ENCODE measurements at places on chromosomes 4 and X.

- no peak for DNase-seq
Observed at GRCh38 chrX:12991575-12991974, 16.7 kb downstream of the TMSB4X start.

GRCh38 chr4:76729460-76729859 is 168.5 kb downstream of the SOWAHB start:
- DNase-seq, result no peak

DNA sequence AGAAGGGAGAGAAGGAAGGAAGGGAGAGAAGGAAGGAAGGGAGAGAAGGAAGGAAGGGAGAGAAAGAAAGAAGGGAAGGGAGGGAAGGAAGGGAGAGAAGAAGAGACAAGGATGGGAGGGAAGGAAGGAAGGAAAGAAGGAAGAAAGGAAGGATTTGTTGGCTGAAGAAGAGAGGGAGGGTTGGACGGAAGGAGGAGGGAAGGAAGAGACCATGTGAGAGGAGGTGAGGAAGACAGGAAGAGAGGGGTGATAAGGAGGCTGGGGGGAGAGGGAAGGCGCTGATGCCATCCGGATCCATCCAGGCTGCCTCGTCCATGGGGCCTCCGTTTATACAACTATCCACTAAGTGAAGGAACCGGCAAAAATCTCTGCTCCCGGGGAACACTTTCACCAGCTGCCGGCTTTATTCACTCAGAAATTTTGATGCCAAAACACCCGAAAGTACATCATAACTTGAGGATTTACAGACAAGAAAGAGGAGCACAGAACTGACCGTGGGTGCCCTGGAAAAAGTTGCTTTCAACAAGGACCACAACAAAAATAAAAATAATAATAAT is 14.9 kb downstream of the DHRSX start:
- DNase-seq, result no peak

DNA sequence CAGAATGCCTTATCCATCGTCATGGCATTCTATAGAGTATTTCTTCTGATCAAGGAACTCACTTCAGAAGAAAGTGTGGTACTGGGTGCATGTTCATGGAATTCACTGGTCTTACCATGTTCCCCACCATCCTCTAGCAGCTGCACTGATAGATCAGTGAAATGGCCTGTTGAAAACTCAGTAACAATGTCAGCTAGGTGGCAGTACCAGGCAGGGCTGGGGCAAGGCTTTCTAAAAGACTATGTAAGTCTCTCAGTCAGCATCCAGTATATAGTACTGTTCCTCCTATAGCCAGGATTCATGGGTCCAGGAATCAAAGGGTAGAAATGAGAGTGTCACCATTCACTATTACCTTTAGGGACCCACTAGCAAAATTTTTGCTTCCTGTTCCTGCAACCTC is 15.8 kb upstream of the LDB2 start:
- no peak for DNase-seq

- peak; percentile 33 for DNase-seq
Observed at GRCh38 chr4:1266881-1267763, 18.2 kb upstream of the CTBP1 start.

DNA sequence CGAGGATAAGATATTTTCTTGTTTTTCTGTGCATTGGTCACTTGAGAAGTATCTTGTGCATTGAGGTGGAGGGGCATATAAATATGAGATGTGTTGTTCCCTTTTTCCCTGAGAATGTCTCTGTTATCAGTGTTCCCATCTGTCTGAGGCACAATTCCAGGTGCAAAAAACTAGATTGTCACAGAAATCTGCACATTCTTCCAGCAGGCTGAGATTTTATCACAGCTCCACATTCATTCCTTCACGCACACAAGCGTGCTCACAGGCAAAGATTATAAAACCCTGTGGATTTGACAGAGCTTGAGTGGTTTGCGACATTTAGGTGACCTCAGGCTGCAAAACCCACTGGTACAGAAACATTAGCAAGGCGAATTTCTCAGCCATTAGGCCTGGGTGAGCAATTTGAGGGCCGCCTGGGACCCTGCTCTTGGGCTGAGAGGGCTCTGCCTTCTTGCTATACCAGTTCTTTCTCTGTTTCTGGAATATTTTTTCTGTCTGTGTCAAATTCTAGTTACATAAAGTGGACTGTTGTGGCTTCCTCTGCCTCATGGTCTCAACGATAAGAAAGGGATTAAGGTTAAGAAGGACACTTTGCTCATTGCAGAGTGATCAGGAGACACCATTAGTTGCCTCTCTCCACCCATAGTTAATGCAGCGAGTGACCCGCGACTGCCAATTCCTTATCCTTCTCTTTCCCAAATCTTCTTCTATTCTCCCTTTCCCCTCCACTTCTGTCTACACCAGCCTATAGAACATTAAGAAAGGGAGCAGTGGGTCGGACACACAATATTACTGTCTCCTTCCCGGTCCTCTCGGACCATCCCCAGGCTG is 86.7 kb upstream of the C1QTNF7 start:
- DNase-seq, result no peak

GRCh38 chr4:162683659-162684370 is 482.9 kb downstream of the NAF1 start:
- DNase-seq, result no peak

DNA sequence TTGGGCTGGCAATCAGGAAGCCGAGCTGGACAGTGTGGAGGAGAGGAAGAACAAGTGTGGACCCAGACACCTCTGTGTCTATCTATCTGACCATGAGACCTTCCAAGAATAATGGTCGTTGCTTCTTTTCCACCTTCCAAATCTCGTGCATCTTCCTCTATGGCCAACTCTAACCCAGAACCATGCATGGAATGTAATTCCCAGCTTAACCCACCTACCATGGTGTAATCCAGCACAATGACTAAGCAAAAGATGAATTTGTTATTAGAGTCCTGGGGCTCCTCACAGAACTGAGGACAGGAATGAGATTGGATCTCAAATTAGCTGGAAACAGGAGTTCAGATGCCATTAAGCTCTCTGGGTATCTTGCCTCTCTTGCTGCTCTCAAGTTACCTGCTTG is 17.4 kb upstream of the TMEM184C start:
- no peak for DNase-seq

DNA sequence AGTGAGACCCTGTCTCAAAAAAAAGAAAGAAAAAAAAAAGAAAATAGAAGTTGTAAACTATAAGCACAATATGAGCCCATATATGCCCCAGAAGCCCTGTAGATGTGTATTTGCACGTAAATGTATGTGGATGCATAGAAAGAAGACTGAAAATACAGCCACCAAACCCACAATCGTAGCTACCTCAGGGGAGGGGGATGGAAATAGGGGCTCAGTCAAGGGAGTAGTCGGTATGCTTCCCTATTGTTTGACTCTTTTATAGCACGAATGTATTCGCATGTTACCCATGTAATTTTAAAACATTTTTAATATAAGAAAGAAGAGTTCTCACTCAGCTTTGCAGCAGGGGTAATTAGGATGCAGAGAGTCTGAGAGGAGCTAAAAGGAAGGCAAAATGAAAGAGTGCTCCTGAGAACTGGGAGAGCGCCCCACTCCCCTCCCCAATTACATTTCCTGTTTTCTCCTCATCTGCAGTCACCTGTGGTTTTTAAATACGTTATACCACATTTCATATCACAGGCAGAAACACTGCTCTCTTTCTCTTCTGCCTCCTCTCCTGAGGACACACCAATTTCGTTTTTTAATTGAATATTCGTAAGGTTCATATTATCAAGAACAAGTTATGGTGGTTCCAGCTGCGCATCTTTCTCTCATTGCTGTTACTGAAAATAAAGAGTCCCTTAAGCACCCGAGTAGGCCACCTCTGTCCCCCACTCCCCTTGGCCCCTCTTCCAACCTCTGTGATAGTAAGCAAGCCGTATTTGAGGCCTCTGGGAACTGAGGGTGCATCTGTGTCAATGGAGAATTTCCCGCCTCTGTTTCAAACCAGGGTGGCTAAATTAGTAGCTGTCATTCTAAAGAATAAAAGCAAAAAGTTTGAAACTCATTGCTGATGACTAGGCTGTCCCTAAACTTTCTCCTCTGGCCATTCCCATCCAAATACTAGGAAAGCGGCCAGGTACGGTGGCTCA is 10.7 kb downstream of the SEPTIN6 start:
- DNase-seq, result peak; percentile 58

- DNase-seq, result peak; percentile 8
Observed at GRCh38 chr4:81003597-81004111, 26.9 kb upstream of the BMP3 start.

GRCh38 chrX:72326605-72327300 is 21.0 kb upstream of the CITED1 start:
- DNase-seq, result no peak

GRCh38 chr4:158871335-158871724 is 102.5 kb downstream of the FNIP2 start:
- DNase-seq, result no peak

- no peak for DNase-seq
Observed at GRCh38 chr4:184968784-184969201, 49.5 kb upstream of the HELT start.

GRCh38 chr4:8332038-8332857 is 62.7 kb downstream of the HTRA3 start:
- DNase-seq, result no peak

DNA sequence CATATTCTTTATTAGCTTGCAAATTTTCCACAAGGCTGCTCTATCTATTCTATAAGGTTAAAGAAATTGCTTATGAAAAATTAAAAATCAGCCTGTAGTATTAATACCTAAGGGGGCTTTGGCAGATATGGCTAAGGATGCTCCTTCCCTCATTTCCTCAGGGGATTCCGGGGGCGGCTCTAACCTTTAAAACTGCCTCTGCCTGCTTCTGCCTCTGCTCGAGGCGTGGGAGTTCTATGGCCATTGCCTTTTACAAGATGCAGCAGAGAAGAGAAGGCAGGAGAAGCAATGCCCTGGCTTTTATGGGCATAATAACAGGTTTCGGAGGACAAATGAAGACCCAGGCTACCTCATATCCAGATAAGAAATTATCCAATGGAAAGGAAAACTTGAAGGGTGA is 8.6 kb upstream of the CDKN2AIP start:
- DNase-seq, result no peak

DNA sequence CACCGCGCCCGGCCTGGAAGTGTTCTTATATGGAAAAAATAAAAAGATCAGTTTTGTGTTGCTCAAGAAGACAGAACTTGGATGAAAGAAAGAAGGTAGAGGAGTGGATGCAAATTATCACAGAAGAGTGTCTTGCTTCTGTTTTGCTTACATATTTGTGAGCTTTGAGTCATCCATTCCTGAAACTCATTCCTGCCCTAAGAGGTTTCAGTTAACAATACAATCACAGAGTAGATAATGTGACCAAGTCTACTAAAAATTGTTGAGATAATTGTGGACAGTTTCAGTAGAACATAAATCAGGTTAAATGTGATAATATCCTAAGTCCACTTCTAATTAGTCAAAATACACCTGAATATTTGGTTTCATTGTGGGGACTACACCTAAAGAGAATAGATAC is 26.4 kb upstream of the LRCH2 start:
- no peak for DNase-seq

DNA sequence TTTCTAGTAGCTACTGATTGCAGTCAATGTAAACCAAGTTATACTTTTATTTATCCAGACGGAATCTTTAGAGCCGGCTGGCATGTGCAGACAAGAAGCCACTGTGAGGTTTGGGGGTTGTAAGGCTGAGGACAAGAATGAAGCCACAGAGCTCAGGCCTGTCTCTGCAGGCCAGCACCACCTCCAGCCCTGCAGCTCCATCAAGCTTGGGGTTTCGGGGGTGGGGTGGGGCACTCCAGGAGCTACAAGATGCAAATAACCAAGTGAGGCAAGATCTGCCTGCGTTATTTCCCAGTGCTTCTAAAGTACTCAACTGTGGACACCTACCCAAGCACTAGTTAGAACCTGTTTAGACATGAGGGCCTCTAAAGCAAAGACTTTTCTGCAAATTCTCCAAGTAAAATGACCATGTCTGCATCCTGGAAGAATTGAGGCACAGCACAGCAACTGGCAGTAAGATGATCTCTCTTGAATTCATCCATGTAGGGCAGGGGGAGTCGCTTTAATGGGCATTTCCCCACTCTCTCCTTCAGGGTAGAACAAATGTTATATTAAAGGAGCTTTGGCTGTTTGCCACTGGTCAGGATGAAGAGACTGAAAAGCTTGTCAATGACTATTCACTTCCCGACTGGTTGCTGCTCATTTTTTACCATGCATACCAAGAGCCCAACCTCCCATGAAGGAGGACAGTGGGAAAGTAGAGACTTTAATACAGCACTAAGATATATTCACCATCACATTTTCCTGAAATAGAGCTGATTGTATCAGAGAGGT is 222.5 kb downstream of the MGST2 start:
- no peak for DNase-seq

DNA sequence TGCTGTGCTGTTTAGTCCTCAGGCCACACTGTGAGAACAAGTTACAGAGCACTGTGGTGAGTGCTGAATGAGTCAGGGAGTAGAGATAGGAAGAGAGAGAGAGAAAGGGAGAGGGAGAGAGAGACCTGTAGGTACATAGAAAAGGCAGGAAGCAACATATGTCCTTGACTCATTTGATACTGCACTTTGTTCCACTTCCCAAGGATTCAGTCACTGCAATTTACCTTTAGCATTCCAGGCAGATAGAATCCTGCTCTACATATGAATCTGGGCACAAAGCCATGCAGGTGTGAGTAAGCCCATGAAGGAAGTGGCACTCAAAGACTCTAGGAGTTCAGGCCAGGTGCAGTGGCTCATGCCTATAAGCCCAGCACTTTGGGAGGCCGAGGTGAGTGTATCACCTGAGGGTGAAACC is 1.0 kb upstream of the DAPP1 start:
- no peak for DNase-seq

- no peak for DNase-seq
Observed at GRCh38 chrX:94854251-94854650, 1180.2 kb downstream of the FAM133A start.

DNA sequence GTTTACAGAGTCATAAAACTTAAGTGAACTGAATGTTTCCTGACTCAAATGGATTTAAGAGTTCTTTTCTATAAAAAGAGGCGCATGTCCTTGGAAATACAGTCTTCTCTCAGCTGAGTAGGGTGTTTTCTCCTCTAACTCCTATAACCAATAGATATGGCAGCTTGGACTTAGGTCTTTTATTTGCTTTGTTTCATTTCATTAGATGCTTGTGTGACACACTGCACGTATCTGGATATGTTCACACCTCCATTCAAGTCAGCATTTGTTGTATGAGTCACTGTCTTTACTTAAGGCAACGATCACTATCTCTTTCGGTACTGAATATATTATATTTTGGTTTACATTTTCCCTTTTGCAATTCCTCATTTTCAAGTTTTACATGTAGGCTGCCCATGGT is 136.6 kb downstream of the ARSF start:
- DNase-seq, result no peak
